ENCODE measurements at places on chromosomes 16 and 17.

DNA sequence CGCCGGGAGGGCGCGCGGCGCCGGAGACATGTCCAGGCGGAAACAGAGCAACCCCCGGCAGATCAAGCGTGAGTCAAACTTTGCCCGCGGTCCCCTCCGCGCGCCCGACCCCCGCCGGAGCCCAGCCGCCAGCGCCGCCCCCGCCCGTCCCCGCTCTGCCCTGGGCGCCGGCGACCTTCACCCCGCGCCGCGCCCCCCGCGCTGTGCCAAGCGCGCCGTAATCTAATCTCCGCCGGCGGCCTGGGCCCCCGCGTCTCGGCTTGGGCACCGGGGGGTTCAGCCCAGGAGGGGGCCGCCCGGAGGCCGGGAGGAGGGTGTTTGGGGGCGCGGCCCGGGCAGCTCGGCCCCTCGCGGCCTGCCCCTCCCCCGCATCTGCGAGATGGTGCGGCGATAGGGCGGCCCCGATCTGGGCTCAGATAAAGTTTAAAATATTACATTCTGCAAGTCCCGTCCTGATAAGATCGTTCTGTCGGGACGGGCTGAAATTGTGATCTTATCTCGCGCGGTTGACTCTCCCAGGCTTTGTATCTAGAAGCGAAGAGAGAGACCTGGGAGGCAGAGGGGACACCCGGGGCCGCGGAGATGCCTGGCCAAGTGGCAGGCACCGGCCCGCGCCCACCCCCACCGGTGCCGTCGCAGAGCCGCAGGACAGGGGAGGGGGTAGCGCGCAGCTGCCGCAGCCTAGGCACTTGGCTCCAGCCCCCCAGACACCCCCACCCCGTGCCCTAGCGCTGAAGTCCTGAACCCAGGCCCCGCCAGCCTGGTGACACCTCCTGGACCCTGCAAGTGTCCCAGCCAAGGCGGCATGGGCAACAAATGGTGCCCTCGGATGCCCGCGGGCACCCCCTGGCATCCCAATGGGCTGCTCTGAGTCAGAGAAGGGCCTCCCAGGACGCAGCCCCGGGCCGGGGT lies 787 bp downstream of the ZFPM1 start:
- H3K27me3 ChIP-seq: peaks cover 5% of the 10 kb centered on the region
- H3K27ac ChIP-seq: no peak overlapping the region
- H3K4me3 ChIP-seq: peak overlapping the region; percentile 97

GRCh38 chr16:56228476-56228875 lies 37.2 kb downstream of the GNAO1 start:
- peaks cover 3% of the 10 kb centered on the region for H3K4me1 ChIP-seq
- DNase-seq: no peak
- H3K4me3 ChIP-seq: no peak overlapping the region

GRCh38 chr17:76314392-76315227 lies 6.5 kb upstream of the QRICH2 start:
- peak; percentile 39 for DNase-seq
- peak overlapping the region; percentile 99 for H3K27ac ChIP-seq
- H3K27me3 ChIP-seq: no peaks in the 10 kb centered on the region
- H3K36me3 ChIP-seq: peaks cover 38% of the 10 kb centered on the region
- peak overlapping the region; percentile 8 for H3K4me3 ChIP-seq

DNA sequence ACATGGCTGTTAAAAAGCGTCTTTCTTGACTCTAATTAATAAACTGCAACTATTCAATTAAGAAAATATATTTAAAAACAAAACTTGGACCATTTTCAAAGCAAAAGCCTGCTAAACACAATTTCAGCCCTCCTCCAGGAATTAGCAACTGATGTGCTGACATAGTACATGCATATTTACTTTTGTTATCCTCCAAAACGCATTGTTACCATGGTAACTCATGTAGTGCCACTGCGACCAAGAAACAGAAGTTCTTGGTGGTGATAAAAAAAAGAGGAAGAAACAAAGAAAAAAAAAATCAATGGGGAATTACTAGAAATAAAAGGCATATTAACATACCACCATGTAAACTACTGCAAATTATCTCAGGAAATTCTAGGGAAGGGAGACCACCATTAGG lies 793.4 kb upstream of the CDH8 start:
- no peak overlapping the region for H3K4me3 ChIP-seq
- H3K27me3 ChIP-seq: no peaks in the 10 kb centered on the region
- H3K4me1 ChIP-seq: no peaks in the 10 kb centered on the region
- DNase-seq: no peak

DNA sequence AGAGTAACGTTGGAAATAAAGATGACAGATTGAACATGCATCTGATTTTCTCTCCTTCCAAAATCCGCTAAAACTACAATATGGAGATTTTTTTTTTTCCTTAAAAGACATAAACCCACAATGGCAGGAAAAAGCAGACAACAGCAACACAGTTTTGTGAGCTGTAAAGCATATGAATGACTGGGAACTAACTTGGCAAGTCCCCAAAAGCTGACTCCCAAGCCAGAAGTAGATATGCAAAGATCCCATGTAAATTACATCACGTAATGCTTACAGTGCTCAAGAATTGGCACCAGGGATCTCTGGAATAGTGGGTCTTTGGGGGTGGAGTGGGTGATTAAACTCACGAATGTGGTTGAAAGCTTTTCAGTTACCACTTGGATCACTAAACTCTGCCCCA lies 106.6 kb downstream of the ELAC2 start:
- no peak overlapping the region for H3K27ac ChIP-seq
- peaks cover 9% of the 10 kb centered on the region for H3K36me3 ChIP-seq
- H3K4me1 ChIP-seq: peaks cover 13% of the 10 kb centered on the region
- no peak overlapping the region for H3K4me3 ChIP-seq
- no peak for DNase-seq

- H3K27ac ChIP-seq: peak overlapping the region; percentile 59
- H3K36me3 ChIP-seq: no peaks in the 10 kb centered on the region
- no peak for DNase-seq
- H3K4me1 ChIP-seq: peaks cover 23% of the 10 kb centered on the region
- peaks cover 33% of the 10 kb centered on the region for H3K27me3 ChIP-seq
- peak overlapping the region; percentile 82 for H3K4me3 ChIP-seq
These were observed 3.3 kb downstream of the PRAC1 start for GRCh38 chr17:48718761-48719641.

DNA sequence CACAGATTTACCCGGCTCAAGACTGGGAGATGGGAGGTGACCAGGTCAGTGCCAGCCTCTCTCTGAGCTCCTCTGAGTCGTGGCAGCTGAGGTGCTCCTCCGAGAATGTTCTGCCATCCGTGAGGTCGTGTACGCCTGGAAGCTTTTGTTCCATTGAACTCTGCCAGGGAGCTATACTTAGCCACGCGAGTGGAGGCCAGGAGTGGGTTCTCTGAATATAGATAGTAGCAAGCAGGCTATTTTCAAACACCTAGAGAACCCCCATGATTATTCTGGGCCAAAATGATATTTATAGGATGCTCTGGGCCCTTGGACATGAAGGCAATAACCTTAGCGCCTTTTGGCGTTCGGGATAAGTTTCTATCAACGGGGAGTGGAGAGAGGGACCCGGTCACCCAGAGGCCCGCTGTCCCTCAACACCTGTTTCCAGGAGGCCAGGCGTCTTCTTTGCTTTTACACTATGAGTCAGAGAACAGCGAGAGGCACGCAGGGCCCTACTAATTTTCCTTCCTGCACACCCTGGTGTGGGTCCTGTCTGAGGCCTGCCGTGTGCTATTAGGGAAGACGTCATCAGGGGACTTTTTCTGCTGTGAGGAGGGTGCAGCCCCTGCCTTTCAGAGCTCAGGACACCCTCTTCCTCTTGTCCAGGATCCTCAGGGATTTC lies 11.0 kb upstream of the MVD start:
- peaks cover 5% of the 10 kb centered on the region for H3K36me3 ChIP-seq
- no peak overlapping the region for H3K27ac ChIP-seq
- H3K4me1 ChIP-seq: no peaks in the 10 kb centered on the region
- DNase-seq: no peak
- peaks cover 4% of the 10 kb centered on the region for H3K27me3 ChIP-seq
- no peak overlapping the region for H3K4me3 ChIP-seq

DNA sequence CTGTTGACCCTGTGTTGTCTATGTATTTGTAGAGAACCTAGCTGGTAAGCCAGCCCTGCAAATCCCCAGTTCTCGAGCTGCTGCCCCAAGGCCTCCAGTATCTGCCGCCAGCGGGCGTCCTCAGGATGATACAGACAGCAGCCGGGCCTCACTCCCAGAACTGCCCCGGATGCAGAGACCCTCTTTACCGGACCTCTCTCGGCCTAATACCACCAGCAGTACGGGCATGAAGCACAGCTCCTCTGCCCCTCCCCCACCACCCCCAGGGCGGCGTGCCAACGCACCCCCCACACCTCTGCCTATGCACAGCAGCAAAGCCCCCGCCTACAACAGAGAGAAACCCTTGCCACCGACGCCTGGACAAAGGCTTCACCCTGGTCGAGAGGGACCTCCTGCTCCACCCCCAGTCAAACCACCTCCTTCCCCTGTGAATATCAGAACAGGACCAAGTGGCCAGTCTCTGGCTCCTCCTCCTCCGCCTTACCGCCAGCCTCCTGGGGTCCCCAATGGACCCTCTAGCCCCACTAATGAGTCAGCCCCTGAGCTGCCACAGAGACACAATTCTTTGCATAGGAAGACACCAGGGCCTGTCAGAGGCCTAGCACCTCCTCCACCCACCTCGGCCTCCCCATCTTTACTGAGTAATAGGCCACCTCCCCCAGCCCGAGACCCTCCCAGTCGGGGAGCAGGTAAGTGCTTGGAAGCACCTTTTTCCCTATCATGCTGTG lies 23.1 kb upstream of the CDC6 start:
- peaks cover 4% of the 10 kb centered on the region for H3K27me3 ChIP-seq
- H3K27ac ChIP-seq: no peak overlapping the region
- peaks cover 16% of the 10 kb centered on the region for H3K36me3 ChIP-seq
- no peaks in the 10 kb centered on the region for H3K4me1 ChIP-seq

- H3K27ac ChIP-seq: peak overlapping the region; percentile 13
- H3K27me3 ChIP-seq: peaks cover 30% of the 10 kb centered on the region
- peaks cover 22% of the 10 kb centered on the region for H3K36me3 ChIP-seq
- H3K4me3 ChIP-seq: peak overlapping the region; percentile 96
- peaks cover 44% of the 10 kb centered on the region for H3K4me1 ChIP-seq
These were observed 596 bp upstream of the PFN1 start for GRCh38 chr17:4948931-4949320.

GRCh38 chr16:78127130-78127529 lies 27.7 kb downstream of the WWOX start:
- no peaks in the 10 kb centered on the region for H3K36me3 ChIP-seq
- peaks cover 3% of the 10 kb centered on the region for H3K4me1 ChIP-seq
- no peaks in the 10 kb centered on the region for H3K27me3 ChIP-seq
- DNase-seq: no peak

DNA sequence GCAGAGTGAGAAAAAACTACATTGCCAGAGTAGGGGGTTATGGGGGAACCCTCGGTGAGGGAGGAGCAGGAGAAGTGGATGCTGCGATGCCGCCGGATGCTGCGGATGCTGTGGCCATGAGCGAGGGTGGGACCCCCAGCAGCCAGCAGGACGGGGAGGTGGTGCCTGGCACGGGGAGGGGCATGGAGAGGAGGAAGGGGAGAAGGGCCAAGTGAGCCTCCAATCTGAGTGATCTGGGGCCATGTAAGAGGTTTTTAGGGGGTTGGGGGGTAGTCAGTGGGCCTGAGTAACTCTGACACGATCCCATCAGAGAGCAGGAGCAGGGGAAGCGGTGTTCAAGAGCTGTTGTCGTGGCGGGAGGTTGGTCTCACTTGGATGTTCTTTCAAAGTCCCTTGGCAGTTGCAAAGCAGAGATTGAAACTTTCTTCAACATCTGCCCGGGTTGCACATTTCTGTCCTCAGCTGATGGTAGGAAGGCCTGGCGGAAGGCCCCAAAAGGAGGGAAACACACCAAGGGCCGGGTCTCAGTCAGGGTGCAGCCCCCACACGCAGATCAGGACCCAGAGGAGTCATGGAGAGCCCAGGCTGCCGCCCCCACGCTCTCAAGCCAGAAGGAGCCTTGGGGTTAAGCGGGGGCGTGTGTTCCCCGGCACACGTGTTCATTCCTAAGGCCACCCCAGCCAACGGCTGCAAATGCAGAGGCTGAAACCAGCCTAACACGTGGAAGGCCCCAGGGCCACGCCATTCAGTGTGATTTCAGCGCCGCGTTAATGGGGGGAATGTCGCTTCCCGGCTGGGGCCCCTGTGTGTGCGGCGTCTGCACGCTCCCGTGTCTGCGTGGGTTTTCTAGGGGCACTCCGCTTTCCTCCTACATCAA lies 81.7 kb downstream of the ZDHHC7 start:
- peak overlapping the region; percentile 8 for H3K4me3 ChIP-seq
- DNase-seq: no peak
- H3K4me1 ChIP-seq: no peaks in the 10 kb centered on the region

- no peak for DNase-seq
- H3K27ac ChIP-seq: peak overlapping the region; percentile 87
- peaks cover 63% of the 10 kb centered on the region for H3K4me1 ChIP-seq
- peaks cover 13% of the 10 kb centered on the region for H3K27me3 ChIP-seq
- H3K36me3 ChIP-seq: no peaks in the 10 kb centered on the region
These were observed 5.2 kb upstream of the TMEM235 start for GRCh38 chr17:78226055-78226758.

- H3K27ac ChIP-seq: no peak overlapping the region
- peaks cover 2% of the 10 kb centered on the region for H3K4me1 ChIP-seq
- no peak for DNase-seq
- peaks cover 3% of the 10 kb centered on the region for H3K36me3 ChIP-seq
- no peak overlapping the region for H3K4me3 ChIP-seq
- peaks cover 4% of the 10 kb centered on the region for H3K27me3 ChIP-seq
These were observed 6.6 kb downstream of the NDRG4 start for GRCh38 chr16:58506241-58507194.

GRCh38 chr17:44352828-44353671 lies 7.9 kb downstream of the GRN start:
- peaks cover 14% of the 10 kb centered on the region for H3K27me3 ChIP-seq
- peak overlapping the region; percentile 61 for H3K27ac ChIP-seq
- peaks cover 5% of the 10 kb centered on the region for H3K4me1 ChIP-seq
- H3K36me3 ChIP-seq: peaks cover 6% of the 10 kb centered on the region
- H3K4me3 ChIP-seq: peak overlapping the region; percentile 78

DNA sequence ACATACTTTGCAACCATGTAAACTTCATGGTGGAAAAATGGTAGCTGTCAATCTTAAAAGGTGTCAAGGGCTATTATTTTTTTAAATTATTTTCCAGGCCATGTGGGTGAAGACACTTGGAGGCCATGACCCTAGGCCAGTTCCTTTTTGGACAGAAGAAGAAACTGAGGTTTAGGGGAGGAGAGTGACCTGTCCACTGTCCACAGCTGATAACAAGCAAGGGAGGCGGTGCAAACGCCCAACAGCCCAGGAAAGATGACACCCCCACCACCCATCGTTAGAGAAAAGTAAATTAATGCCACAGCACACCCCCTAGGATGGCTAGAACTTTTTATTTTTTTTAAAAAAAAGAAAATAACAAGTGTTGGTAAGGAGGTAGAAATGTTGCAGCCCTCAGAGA lies 19.2 kb downstream of the ENPP7 start:
- DNase-seq: no peak
- H3K4me3 ChIP-seq: no peak overlapping the region
- peaks cover 13% of the 10 kb centered on the region for H3K27me3 ChIP-seq
- H3K4me1 ChIP-seq: peaks cover 6% of the 10 kb centered on the region
- no peak overlapping the region for H3K27ac ChIP-seq

GRCh38 chr16:81928975-81929374 lies 82.3 kb downstream of the SDR42E1 start:
- H3K4me1 ChIP-seq: no peaks in the 10 kb centered on the region
- no peak overlapping the region for H3K27ac ChIP-seq
- peaks cover 7% of the 10 kb centered on the region for H3K27me3 ChIP-seq
- H3K36me3 ChIP-seq: peaks cover 28% of the 10 kb centered on the region
- DNase-seq: no peak
- no peak overlapping the region for H3K4me3 ChIP-seq

- peak overlapping the region; percentile 60 for H3K4me3 ChIP-seq
- peaks cover 32% of the 10 kb centered on the region for H3K4me1 ChIP-seq
- H3K36me3 ChIP-seq: peaks cover 18% of the 10 kb centered on the region
- H3K27me3 ChIP-seq: peaks cover 9% of the 10 kb centered on the region
These were observed 3.7 kb downstream of the TMC8 start for GRCh38 chr17:78133971-78134898.

GRCh38 chr17:37092701-37093100 lies 143.9 kb downstream of the AATF start:
- no peaks in the 10 kb centered on the region for H3K27me3 ChIP-seq
- no peak overlapping the region for H3K27ac ChIP-seq
- peaks cover 10% of the 10 kb centered on the region for H3K4me1 ChIP-seq
- peaks cover 30% of the 10 kb centered on the region for H3K36me3 ChIP-seq
- no peak overlapping the region for H3K4me3 ChIP-seq
